ENCODE measurements at places on chromosomes 12 and 14. TPM values are rescaled to one million over a fixed set of nuclear protein-coding genes. Genes with fewer than 3 reads are reported as not detected.

DACT1 gene
- total RNA-seq = 13.7 TPM

AICDA gene
- total RNA-seq = not detected

LIN7A gene
- 3.6 TPM for total RNA-seq

MANSC4 gene
- not detected for total RNA-seq

LBHD2 gene
- not detected for total RNA-seq

DNA sequence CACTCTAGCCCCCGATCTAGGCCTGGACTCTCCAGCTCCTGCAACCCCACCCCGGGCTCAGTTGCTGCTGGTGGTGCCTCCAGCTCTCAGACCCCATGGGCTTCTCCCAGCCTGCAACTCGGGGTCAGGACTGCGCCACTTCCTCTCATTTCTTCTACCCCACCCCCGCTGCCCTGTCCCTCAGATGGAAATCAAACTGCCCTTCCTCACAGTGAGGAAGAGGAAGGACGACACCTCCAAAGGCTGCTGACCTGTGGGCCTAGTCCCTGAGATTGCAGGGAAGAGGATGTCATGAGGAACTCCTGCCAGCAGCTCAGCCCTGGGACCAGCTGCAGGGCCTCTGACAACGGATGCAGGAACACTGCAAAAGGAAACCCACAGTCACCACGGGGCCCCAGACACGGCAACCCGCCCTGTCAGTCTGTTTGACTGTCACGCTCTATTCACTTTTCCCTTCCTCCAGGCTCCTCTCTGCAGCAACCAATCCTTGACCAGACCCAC is 29.3 kb upstream of the PNMA1 start:
- no peak for DNase-seq

- no peak for DNase-seq
Measured at GRCh38 chr12:103851127-103851526, 10.1 kb upstream of the NT5DC3 start.

DNA sequence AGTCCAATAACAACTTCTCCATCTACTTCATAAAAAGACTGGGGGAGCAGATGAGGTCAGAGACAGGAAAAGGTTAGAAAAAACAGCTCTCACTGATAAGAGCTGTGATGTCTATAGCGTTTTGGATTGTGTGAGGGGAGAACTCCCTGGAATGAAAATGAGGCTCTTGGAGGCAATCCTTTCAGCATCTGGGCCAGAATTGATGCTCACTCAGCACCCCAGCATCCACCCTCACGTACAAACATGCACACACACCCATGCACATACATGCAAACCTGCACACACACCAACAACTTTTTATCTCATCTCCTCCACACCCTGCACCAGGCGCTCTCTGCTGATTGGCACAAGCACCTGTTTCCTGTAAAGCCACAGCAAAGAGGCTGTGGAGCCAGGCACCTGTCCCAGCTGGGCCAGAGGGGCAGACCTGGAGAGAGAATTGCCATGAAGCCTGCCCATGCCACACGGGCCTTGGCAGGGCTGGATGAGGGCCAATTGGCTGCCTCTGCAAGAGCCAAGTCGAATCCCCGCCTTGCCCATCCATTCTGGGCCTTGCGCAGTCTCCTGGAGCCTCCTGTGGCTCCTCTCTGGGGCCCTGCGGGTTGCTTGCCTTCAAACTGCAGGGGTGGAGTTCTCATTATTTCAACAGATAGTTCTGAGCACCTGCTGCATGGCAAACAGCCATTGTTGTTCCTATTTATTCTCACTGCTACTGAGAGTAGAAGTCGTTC is 53.1 kb downstream of the SYNE3 start:
- no peak for DNase-seq

DNA sequence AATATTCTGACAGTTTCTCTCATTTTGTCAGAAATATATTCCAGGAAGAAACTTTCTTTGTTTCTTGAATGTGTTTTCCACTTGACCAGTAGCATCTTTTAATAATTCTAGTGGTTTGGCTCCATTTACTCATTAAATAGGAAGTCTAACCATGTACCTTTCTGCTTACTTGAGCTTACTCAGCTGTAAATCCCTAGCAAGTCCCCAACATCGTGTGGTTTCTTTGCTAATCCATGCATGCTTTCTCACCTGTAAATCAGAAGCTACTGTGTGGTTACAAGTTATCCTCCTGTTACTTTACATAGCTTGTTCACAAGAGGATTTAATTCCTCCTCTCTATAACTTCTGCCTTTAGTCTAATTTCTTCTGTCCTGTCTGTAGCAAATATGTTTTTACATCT is 227.7 kb downstream of the FSCB start:
- no peak for DNase-seq

DNA sequence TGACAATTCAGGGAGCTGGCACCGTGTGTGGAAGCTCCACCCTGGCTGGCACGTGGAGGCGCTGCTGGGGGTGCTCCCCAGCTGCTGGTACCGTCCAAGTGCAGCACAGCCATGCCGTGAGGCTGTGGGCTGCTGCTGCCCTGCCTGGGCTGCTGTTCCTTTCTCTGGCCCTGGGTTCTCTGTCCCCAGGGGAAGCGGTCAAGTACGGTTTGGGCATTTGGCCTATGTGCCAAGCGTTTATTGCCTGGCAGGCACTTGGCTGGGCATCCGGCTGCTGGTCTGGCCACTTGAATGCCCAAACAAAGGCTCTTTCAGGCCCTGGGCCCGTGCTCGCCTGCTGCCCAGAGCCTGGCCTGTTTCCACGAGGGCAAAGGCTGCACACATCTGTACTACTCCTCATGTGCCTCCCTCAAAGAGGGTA is 39.6 kb downstream of the RHOF start:
- DNase-seq = no peak

DNA sequence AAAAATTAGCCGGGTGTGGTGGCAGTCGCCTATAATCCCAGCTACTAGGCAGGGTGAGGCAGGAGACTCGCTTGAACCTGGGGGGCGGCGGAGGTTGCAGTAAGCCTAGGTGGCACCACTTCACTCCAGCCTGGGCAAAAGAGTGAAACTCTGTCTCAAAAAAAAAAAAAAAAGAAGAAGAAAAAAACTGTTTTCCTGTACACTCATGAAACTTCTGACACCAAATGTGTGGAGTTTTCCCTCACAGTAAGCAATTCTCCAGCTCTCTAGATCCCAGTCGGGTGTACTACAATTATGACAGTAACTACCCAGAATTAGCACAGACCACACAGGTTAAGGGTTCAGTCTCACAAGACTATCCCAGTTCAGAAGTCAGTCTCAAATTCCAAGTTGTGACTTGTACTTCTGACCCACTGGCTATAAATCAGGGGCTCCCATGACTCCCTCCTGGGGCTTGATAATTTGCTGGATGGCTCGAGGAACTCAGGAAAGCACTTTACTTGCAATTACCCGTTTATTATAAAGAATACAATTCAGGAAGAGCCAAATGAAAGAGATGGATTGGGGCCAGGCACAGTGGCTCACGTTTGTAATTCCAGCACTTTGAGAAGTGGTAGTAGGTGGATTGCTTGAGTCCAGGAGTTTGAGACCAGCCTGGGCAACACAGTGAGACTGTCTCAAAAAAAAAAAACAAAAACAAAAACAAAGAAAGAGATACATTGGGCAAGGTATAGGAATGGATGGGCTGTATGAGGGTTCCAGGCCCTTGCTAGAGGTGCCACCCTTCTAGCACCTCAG is 12.4 kb upstream of the ARF6 start:
- DNase-seq = no peak

All from posterior vena cava (tissue), 2 donors.